CD4-positive, alpha-beta T cell treated with Interleukin-17A for 1 hour (primary cell): ENCODE measurements at places on chromosomes 5 and 9.

DNA sequence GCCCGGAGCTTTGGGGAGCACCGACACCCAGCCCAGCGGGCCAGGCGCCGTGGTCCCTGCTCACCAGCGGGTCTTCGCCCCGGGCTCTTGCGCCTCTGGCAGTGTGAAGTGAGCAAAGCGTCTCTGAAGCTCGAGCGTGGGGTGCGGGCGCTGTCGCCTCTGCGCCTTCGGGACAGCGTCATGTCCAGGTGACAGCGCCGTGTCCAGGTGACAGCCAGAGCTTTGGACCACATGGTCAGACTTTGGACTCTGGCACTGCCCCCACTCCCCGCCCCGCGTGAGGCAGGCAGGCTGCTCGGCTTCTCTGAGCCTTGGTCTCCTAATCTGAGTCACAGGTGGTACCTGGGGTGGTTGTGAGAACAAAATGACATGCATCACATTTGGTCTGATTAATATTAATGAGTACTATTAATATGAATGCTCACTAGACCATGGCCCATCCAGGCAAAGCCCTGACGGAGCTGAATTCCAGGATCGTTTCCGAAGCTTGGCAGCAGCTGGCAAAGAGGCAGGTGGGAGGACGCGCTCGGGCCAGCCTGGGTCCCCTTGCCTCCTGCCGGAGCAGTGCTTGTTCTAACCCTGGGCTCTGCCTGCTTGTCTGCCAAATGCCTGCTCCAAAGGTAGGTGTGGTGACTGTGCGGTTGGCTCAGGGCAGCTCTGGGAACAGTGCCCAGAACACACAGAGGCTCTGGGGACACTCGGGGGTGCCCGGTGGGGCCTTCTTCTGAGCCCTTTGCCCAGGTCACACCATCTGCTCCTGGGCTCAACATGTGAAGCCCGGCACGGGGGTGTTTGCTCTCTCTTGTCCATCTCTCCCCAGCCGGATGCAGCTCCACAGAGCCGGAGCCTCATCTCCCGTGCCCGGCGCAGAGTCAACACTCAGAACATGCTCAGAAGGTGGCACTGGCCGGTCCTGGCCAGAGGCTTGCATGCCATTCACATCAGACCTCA, 157.1 kb downstream of the OLFM1 start:
- DNase-seq = no peak

- no peak for DNase-seq
Observed at GRCh38 chr5:175617447-175617846, 40.4 kb upstream of the HRH2 start.

DNA sequence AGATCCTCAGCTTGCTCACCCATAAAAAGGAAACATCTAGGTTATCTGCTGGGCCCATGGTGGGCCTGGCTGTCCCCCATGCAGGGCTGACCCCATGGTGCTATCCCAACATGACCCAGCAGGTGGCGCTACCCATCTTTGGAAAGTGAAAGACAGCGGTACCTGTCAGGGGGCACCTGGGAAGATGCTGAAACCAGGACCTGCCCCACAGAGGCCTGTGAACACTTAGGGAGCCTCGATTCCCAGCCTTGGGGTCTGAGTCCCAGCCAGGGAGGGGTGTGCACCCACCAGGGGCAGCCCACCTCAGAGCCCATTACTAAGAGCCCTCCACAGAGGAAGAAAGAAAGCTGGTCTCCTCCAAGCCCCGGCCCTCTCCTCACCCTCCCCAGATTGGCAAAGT, 46.6 kb upstream of the IPPK start:
- peak; percentile 82 for DNase-seq

GRCh38 chr9:95311961-95312360, 5.5 kb downstream of the FANCC start:
- no peak for DNase-seq

DNA sequence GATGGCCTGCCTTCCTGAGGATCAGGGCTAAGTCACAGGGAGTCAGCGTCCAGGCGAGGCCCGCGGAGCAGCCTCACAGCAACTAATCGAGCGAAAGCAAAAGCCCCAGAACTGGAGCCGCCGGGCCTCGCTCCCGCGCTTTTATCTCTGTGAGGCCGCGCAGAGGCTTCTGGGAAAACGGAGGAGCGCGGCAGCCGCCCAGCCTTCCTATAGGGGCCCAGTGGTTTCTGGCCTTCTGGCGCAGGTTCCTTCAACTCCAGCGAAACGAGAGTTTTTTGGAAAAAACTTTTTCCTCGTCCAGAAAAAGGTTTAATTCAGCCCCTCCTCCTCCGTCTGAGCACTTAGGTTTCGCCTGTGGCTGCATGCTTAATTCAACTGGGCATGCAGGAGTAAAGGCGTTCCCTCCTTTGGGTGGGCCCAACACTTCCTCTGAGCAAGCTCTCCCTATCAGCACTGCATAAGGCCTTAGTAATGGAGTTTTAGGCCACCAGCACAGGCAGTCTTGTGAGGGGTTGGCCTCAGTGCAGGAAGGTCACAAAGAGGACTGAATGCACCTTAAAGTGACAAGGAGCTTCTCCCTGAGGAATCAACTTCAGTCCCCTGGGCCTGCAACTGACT, at the start of gene MEIKIN:
Gene MEIKIN, minus strand, starts transcription at position 113 of the 618 bp plus-strand sequence. CDS start 158 bp downstream, outside the sequence.
- no peak for DNase-seq

DNA sequence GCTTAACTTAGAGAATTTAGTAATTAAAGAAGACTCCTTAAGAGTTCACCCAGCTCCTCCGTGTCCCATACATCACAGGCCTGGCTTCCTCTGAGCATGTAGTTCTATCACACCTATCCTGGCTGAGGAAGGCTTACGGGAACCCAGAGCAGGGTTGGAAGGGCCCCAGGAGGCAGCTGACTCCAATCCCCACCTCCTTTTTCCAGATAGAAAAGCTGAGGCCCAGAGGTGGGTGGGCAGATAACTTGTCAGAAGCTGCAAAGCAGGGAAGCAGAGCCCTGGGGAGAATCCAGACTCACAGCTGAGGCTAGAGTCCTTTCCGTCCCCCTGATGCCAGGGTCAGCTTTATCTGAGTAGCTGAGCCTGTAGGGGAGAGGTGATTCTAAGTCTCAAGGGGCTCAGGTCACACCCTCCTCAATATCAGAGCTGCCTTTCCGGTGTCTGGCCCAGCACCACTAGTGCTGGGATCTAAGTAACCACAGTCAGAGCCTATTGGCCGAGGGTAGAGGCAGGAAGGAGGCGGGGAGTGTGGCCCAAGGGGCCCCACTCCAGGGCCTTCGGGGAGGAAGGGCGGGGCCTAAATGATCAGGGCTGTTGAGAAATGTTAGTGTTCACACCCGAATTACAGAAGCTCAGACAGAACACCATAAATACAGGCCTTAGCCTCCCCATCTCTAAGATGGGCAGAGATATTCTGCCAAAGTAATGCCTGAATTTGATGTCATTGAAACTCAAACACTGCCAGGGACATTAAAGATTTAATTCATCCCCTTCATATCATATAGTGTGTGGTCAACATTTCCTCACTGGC, 9.9 kb downstream of the CCDC69 start:
- DNase-seq = peak; percentile 92

DNA sequence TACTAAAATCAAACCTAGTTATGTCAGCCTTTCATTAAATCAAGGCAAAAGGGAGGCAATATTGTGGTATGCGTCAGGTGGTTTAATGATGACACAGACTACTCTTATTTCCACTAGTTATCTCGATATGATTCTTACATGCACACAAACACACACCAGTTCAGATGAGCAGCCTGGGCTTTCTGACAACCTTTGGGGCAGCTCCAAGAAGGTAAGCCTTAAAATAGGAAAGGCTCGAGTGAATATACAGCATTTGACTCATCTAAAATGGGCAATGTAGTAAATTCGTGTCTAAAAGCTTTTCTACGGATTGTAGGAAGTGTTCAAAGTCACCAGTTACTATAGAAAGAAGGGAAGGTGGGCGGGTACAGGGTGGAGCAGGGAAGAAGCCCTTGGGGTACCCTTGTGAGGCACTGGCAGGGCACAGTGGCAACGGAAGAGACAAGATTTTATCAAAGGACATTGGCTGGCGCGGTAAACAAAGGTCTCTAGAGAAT, 1.9 kb downstream of the ANKH start:
- DNase-seq = peak; percentile 21

GRCh38 chr5:103218164-103218563, 40.4 kb upstream of the MACIR start:
- no peak for DNase-seq

- no peak for DNase-seq
Observed at GRCh38 chr9:110087605-110088004, 120.4 kb downstream of the C9orf152 start.

DNA sequence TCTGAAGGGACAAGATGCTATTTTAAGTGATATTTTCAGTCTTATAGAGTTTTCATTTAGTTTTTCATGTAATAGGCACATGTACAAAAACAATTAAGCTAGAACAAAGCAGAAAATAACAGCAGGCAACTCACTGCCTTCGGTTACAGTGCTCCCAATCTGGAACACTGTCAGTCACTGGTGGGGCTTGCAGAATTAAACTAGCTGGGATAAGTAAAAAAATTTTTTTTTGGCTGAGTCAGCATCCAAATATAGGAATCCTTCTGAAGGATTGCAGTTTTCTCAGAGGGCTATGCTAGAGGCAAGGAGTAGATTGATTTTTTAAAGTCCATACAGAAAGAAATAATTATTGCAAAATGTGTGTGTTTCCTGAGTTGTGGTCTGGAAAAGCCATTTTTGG, 250.2 kb upstream of the RFX3 start:
- no peak for DNase-seq

GRCh38 chr9:131404581-131404980, 10.7 kb downstream of the PRRC2B start:
- DNase-seq = no peak

- DNase-seq = no peak
Observed at GRCh38 chr5:125245216-125245615, 498.8 kb upstream of the ZNF608 start.

GRCh38 chr5:135514116-135514515, 21.6 kb downstream of the NEUROG1 start:
- DNase-seq = no peak

- no peak for DNase-seq
Observed at GRCh38 chr9:2109069-2109650, 94.0 kb downstream of the SMARCA2 start.

- DNase-seq = no peak
Observed at GRCh38 chr5:50672663-50673062, 6.2 kb downstream of the PARP8 start.

DNA sequence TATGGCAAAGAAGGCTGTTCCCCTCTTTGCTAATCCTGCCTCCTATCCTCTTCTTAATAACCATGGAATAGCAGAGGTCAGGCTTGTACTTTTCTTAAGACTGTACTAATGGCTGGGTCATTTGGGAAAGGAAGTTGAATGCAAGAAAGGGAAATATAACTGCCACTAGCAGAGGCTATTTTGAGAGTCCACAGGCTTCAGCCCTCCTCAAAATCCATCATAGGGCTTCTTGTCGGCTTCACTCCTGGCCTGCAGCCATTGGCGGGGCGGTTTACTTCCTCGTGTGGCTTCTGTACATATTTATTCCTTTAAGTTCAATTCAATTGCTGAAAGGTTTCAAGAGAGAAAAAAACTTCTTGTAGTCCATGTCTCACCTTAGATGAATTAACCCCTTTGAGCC, 2.8 kb upstream of the PARP8 start:
- no peak for DNase-seq

- no peak for DNase-seq
Observed at GRCh38 chr5:43338862-43339261, 25.6 kb upstream of the HMGCS1 start.

- no peak for DNase-seq
Observed at GRCh38 chr9:121720311-121721057, 69.0 kb downstream of the DAB2IP start.

- no peak for DNase-seq
Observed at GRCh38 chr9:20512636-20513035, 109.7 kb downstream of the MLLT3 start.

DNA sequence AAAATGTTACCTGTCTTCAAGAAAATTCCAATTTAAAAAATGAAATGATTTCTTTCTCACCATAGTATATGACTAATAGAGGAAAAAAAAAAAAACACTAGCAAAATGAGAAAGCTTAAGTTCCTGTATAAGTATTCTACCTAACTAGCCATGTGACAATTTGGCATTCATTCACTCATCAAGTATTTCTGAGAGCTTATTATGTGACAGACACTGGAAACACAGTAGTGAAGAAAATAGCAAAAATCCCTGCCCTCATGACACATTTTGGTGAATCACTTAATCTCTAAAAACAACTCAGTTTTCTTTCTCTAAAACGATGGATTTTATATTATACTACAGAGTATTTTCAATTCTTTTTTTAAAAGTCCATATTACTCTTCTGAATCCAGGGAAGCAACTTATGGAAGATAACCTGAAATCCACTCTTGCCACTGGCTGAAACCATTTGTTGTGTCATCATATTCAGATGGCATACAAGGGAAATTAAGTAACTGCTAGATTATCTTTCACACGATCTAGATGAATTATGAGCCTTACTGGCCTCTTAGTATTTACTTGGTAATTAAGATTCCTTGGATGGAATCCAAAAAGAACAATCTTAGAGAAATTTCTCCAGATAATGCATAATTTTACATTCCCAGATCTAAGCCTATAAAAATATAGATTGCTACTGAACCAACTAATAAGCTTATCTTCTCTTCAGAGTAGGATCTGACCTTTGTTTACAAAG, 5.5 kb downstream of the PTBP3 start:
- DNase-seq = peak; percentile 20

DNA sequence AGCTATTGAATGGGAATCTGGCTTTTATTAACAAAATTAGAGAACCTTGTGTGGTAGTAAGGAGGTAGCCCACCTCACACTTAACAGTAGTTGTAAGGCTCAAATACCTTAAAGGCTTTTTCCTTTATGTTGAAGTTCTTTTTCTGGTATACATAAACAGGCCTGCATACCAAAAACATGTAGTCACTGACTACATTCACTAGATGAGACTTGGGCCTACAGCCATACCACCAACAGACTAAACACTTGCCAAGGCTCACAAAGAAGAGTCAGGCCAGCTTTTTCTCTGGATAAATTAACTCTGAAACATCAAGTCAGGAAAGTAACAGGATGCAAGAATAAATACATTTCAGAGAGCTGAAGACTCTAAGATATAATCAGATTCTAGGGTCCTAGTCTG, 78.6 kb upstream of the MPDZ start:
- no peak for DNase-seq

DNA sequence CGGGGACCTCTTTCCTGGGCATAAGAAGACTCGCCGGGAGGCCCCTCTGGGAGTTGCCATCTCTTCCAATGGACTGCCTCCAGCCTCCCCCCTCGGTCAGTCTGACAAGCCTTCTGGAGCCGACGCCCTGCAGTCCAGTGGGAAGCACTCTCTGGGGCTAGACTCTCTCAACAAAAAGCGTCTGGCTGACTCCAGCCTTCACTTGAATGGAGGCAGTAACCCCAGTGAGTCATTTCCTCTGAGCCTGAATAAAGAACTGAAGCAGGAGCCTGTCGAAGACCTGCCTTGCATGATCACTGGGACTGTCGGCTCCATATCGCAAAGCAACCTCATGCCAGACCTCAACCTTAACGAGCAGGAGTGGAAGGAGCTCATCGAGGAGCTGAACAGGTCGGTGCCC, 28.4 kb upstream of the LTC4S start:
- no peak for DNase-seq

- DNase-seq = no peak
Observed at GRCh38 chr9:111890334-111890733, 6.3 kb upstream of the UGCG start.

DNA sequence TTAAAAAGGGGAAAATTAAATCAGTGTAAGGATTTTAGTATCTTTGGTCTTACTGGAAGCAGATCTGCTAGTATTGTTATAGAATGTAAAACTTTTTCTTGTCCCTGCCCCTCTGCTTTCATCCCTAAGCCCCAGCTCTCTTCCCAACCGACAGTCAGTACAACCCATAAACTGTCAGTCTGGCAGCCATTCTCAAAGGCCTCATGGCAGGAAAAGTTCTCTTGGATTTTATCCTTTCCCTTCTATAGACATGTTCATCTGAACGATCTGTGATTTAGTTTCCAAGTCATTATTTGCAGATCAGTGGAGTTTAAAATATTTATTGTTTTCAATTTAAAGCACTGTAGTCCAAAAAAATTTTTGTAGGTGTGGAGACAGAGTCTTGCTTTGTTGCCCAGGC, 39.2 kb downstream of the ARRDC3 start:
- no peak for DNase-seq
